Renal pelvis (tissue), 12 donors: ENCODE measurements at places on chromosomes 11 and 22.

GRCh38 chr11:113349528-113349927 lies 35.1 kb downstream of the TTC12 start:
- DNase-seq, result no peak

DNA sequence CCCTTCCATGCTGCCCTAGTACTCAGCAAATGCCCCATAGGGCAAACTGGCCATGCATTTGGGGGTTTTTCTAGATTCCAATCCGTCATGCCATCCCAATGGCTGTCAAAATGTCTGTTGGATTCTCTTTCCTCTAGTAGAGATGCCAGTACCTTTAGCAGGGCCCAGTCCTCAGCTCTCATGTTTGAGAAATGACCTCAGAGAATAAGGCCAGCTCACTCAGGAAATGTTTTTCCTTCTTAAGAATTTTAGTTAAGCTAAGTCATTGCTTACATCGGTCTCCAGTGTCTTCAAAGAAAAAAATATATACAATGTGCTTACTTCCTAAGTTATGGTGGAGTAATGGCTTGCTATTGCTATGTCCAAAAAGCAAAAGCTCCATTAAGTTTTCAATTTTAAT lies 14.1 kb upstream of the ALKBH3 start:
- no peak for DNase-seq

GRCh38 chr11:65787649-65788622 lies 1.1 kb downstream of the OVOL1 start:
- peak; percentile 73 for DNase-seq

- no peak for DNase-seq
These were observed 5.5 kb upstream of the CXCR5 start for GRCh38 chr11:118878163-118878563.

GRCh38 chr11:72483412-72484186 lies 49.3 kb upstream of the CLPB start:
- DNase-seq, result no peak

- DNase-seq, result no peak
These were observed 552.1 kb upstream of the CHORDC1 start for GRCh38 chr11:90774727-90775566.

DNA sequence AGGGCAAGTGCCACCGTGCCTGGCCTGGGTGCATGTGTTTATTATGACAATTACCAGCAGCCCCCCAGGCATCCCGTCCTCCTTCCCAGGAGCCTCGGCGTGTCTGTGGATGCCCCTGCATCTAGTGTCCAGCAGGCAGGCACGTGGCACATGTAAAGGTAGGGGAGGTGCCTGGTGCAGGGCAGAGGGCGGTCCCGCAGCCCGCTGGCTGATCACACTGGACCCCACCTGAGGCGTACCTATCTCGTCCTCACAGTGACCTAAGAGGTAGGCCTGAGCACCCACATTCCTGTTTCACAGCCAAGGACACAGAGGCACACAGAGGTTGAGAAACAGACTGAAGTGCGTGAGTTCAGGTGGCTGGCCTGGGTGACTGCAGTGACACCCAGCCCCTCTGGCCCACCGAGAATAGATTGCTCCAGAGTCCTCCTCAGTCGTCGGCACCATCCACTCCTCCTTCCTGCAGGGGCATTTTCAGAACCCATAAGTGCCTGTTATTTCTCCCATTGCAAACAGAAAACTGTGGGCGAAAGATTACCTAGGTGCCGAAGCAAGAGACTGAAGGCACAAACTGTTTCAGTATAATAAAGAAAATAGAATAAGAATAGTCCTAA lies 3.0 kb upstream of the PHRF1 start:
- DNase-seq, result no peak

DNA sequence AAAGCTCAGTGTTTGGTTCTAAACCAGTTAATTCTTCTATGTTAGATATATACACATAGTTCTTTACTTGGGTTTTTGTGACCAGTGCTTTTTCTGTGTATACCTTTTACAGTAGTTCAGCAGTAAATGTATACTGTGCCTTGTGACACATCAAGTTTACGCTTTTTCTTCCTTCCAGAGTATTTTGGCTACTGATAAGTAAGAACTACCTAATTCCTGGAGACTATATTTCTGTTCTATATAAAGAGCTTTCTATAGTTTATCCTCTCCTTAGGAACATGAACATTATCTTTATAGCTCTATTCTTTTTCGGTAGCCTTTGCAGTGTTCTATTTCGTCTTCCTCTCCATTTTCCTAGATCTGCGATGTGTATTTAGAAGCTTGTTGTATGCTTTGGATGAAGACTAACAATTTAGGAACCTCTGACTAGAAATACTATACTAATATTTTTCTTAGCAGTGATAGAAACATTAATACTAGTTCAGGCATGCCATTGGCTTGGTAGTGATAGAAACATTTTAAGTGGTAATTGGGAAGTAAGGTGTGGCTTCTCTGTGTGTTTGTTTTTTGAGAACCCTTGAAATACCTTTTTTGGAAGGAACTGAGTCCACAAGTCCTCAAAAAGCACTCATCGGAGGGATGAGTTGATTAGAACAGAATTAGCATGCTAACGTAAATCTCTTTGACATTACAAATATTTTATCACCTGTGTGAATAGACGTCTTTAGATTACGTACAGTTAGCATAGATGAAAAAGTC lies 74.6 kb downstream of the ARHGEF12 start:
- DNase-seq, result no peak

DNA sequence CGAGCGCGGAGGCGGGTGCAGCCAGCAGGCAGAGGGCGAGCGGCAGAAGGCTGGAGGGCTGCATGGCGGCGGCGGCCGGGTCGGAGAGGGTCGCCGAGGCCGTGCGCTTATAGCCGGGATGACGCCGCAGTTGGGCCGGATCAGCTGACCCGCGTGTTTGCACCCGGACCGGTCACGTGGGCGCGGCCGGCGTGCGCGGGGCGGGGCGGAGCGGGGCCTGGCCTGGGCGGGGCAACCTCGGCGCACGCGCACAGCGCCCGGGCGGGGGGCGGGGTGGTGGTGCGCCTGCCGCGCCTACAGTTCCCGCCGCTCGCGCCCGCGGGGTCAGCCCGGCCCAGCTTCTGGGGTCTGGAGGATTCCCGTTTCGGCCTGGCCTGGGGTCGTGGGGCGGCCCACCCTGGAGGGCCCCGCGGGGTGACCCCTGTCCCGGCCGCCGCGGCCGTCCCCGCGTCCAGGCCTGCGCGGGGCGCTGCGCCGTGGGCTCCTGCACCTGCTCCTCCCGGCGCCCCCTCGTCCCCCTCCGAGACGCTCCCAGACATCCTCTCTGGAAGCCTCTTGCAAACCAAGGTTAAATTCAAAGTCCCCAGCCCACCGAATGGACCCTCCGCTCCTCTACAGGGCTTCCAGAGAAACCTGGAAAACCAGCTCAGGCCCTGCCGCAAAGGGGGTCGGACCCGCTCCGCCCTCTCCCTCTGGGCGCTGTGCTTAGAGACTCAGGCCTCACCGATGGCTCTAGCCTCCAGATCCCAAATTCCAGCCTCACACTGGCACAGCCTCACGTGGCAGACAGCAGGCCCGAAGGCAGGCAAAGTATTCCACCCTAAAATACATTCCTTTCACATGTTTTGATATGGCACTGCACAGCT lies at the start of gene CTSD:
Gene CTSD (minus strand): TSS at position 132 of the 866 bp plus-strand sequence. CDS start 68 bp downstream, at position 64.
- DNase-seq, result peak; percentile 69

- no peak for DNase-seq
These were observed 21.4 kb upstream of the SOX6 start for GRCh38 chr11:16377746-16378145.

DNA sequence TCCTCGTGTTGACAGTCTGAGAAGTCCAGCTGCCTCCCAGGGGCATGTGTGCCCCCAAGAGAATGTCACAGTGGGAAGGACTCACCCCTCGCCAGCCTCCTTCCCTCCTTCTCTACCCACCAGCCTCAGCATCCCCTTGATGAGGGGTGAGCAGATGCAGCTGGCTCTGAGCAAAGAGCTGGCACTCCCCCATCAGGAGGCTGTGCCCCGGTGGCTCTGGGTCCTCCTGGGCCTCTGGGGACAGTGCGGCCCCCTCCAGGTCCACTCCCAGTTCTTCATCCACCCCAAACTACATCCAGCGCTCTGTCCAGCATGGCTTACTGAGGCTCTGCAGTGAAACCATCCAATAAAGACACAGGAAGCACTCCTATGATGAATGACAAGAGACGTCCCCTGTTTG lies 210.4 kb downstream of the BRD1 start:
- DNase-seq, result no peak

GRCh38 chr11:86208572-86208971 lies 36.0 kb upstream of the EED start:
- no peak for DNase-seq

GRCh38 chr11:95330302-95330701 lies 99.3 kb upstream of the SESN3 start:
- DNase-seq, result no peak

- peak; percentile 48 for DNase-seq
These were observed 92.3 kb upstream of the TEAD1 start for GRCh38 chr11:12581923-12582322.

GRCh38 chr11:47280099-47280498 lies 10.2 kb downstream of the MADD start:
- DNase-seq, result no peak

DNA sequence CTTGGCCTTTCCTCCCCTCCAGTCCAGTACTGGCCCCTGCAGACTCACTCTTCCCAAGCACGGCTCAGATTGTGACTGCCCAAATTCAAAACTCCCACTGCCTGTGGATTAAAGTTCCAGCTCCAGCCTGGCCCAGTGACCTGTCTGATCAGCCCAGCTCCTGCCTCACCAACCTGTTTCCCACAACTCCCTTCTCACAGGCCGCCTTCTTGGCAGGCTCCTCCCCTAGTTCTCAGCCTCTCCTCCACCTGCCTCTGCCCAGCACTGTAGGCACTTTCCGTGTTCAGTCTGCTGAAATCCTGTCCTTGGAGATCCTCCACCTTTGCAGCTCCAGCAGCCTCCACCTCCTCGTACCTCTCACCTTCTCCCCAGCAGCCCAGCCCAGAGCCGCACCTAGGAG lies 68.6 kb downstream of the MICAL2 start:
- no peak for DNase-seq

DNA sequence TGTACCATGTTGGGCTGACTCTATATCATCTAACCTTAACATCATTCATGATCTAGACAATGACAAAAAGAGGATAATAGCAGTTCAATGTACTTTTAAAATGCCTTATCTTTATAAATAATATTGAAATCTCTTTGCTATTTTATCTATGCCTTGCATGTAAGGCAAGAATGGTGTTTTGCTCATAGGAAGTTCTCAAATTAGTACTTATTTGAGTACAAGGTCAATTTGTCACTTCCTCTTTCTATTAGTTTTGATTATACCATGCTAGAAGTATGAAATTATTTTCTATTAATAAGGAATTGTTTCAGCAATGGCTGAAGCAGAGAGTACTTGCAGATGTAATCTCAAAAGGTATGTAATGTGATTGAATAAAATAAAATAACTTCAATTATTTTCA lies 1285.4 kb upstream of the TENM4 start:
- no peak for DNase-seq

GRCh38 chr22:17114898-17115235 lies 6.3 kb downstream of the TMEM121B start:
- no peak for DNase-seq

DNA sequence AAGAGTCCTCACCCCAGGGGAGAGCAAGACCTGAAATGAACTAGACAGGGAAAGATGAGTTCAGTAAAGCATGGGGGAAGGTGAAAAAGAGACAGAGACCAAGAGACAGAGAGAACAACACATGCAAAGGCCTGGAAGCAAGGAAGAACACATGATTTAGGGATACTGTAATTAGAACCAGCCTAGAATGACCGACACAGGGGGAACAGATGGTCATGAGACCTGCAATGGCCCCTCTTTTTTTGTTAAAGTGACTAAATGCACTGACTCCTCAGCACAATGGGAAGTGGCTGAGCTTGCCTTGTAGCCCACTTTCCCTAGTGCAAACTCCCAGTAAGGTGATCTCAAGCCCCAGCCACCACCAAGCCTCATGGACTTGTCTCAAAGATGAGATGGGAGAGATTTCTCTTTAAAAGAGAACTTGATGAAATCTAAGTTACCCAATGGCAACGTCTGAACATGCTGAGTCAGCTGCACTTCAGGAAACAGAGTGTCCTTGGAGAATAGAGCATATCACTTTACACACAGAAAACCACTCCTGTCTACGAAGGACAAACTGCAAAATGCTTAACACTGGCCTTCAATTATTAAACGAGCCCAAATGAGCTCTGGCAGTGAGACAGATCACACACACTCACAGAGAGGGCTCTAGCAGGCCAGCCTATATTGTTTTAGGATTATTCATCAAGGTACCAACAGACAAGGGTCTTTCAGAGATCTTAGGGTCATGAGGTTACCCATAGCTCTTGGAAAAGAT lies 91.0 kb downstream of the SERGEF start:
- no peak for DNase-seq
